NCI-H460 (cell line): ENCODE measurements at places on chromosomes 4 and X. TPM values are rescaled to one million over a fixed set of nuclear protein-coding genes. Genes with fewer than 3 reads are reported as not detected.

The GC gene
- total RNA-seq: not detected in 2 replicates

The NKX1-1 gene
- total RNA-seq: not detected in 2 replicates

The RNF150 gene
- total RNA-seq: 0.35 and 0.40 TPM in 2 replicates

The MTMR1 gene
- 19.8 and 19.9 TPM in 2 replicates for total RNA-seq

The RAB41 gene
- not detected in 2 replicates for total RNA-seq

The SPANXN4 gene
- total RNA-seq: 34.8 and 37.5 TPM in 2 replicates

- DNase-seq: no peak
These were observed 68.0 kb downstream of the N4BP2 start for GRCh38 chr4:40124690-40125089.

GRCh38 chr4:109708990-109709389 is 5.7 kb upstream of the CASP6 start:
- no peak for DNase-seq

GRCh38 chrX:154827194-154828015 is 7.1 kb downstream of the SMIM9 start:
- DNase-seq: no peak

GRCh38 chr4:32172761-32173160 is 1452.6 kb downstream of the PCDH7 start:
- no peak for DNase-seq

GRCh38 chrX:13487731-13488505 is 81.5 kb upstream of the EGFL6 start:
- peak; percentile 44 for DNase-seq

- no peak for DNase-seq
These were observed at the start of gene ESX1 for GRCh38 chrX:104254442-104255115. ESX1 (minus strand) TSS chrX:104254933; CDS start chrX:104254849, 84 bp downstream.

DNA sequence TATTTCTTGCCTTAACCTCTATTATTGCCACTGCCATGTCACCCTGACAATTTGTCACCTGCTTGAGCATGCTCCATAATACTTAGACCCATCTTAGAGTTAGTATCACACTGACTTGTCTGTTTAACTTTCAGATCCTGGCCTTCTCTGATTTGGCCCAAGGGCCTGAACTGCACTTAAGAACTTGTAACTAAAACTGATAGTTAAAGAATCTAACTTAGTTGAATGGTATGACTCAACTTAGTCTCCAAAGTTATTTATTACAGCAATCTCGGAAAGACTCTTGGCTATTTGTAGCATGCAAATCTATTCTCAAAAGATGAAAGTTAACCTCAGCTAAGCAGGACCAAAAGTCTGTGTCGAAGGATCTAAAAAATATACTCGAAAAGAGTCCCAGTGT is 72.3 kb downstream of the IGSF1 start:
- DNase-seq: no peak

DNA sequence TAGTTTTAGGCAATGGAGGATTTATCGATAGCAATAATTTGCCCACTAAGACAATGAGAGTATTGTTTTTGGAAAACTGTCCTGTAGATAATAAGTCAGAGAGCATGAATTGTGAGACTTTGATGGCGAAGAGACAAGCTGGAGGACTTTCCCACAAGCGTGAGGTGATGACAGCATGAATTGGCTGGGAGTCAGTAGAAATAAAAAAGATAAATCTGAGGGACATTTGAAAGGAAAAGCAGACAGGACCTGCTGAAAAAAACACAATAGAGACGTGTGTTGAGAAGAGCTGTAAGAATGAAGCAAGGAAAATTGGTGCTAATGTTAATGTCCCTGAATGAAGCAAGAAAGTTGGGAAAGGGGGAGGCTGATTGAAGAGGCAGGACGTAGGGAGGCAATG is 233.5 kb downstream of the DCTD start:
- DNase-seq: no peak

- DNase-seq: no peak
These were observed 70.6 kb downstream of the TRAPPC11 start for GRCh38 chr4:183729430-183730328.

- no peak for DNase-seq
These were observed 135.5 kb downstream of the PJA1 start for GRCh38 chrX:69029771-69030170.

GRCh38 chr4:154491341-154492271 is at the start of gene DCHS2:
DCHS2 (minus strand) TSS chr4:154491799; CDS start chr4:154491355, 444 bp downstream.
- DNase-seq: no peak

DNA sequence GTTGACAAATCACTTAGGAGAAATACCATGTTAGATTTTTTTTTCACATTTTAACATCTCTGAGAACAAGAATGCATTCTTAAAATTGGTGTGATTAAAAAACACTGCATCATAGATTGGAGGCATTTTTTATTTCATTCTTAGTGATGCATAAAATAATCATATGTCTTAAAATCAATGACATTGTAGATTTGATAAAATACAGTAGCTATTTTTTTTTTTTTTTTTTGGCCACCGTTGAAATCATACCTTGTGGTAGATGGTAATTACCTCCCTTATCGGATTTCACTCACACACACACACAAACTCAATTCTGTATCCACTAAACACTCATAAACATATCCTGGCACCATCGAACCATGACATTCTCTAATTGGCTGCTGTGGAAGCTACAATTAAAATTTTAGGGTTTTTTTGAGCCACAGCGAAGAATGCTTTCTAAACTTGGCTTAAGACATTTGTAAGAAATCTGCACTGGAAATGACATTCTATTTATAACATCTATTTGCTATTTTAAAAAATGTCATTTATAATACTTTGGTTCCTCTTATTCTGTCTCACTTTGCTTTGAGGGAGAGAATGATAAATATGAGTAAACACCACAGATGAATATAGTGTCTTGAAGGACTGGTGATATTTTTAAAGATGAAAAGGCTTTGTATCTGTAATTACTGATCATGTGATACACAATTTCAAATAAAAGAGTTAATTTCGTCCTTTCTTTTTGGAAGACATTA is 60.1 kb downstream of the CCSER1 start:
- no peak for DNase-seq

GRCh38 chr4:17688011-17688441 is 73.6 kb downstream of the MED28 start:
- DNase-seq: no peak

DNA sequence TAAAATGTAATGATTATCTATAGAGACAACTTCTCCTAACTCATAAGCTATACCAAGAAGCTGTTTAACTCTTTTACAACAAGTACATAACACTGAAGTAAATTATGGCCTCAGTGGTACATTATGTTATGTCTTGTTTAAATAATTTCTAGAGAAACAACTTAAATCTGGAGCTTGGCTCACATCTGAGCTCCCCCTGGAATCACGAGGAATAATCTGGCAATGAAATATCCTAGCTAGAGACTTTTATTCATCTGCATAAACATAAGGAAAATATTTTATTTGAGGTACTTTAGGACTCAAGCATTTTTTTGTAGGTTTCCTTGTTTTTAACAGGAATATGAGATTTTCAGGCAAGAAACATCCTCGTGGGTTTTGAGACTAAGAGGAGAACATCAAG is 354.7 kb upstream of the SLC7A11 start:
- DNase-seq: no peak

GRCh38 chrX:71650333-71650969 is 16.9 kb upstream of the LOC101059915 start:
- no peak for DNase-seq

- DNase-seq: no peak
These were observed 29.9 kb downstream of the CPEB2 start for GRCh38 chr4:15031993-15032675.

DNA sequence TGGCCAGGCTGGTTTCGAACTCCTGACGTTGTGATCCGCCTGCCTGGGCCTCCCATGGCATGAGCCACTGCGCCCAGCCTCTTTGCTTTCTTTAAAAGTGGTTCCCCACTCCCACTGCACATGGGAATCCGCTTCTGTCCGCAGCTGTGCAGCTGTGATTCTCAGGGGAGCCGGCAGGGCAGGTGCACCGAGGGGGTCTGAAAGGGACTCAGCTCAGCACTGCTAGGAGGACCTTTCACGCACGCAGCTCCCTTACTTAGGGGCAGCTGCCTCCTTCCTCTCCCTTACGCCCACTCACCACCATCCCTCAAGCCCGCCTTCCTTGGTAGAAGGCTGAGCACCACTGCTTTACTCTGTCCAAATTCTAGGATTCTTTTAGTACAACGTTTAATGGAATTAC is 40.4 kb upstream of the CYP4V2 start:
- no peak for DNase-seq

- DNase-seq: peak; percentile 50
These were observed 12.7 kb downstream of the TKTL1 start for GRCh38 chrX:154308108-154308946.
